ENCODE measurements at places on chromosomes 6 and 20.

- no peak for DNase-seq
Observed at GRCh38 chr6:87645080-87645479, 55.1 kb downstream of the ORC3 start.

GRCh38 chr6:84137989-84138575 lies 89.4 kb downstream of the CEP162 start:
- DNase-seq = no peak

GRCh38 chr6:10528158-10528981 lies 7.2 kb downstream of the GCNT2 start:
- DNase-seq = no peak

DNA sequence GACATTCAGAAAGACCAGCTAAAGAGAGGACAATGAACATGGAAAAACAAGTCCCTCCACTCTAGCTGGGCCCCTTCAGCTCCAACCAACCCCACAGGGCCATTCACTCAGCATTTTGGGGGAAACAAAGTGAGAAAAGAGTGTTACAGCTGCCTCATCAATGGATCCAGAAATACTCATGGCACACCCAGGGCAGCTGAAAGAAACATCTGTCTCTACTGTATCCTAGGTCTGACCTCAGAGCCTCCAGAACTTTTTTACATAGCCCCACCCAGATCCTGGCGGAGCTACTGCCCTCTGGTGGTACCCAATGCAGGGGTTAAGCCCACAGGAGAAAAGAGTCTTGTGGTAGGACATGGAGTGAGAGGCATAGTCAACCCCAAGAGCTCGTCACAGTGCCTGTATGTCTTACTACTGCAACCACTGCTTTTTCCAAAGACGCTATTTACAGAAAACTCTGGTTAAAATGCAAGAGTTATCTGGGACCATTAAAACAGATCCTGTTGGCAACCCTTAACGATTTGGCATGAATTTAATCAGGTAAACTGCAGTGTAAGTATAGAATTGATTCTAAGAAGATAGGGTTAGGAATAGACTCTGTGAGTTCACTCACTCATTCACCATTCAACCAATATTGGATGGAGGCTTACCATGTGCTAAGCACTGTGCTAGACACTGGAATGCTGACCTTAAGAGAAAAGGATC lies 37.4 kb upstream of the FAM83C start:
- DNase-seq = no peak

GRCh38 chr20:41776421-41776820 lies 158.2 kb upstream of the CHD6 start:
- no peak for DNase-seq

- no peak for DNase-seq
Observed at GRCh38 chr6:40395066-40395697, 192.0 kb downstream of the LRFN2 start.

DNA sequence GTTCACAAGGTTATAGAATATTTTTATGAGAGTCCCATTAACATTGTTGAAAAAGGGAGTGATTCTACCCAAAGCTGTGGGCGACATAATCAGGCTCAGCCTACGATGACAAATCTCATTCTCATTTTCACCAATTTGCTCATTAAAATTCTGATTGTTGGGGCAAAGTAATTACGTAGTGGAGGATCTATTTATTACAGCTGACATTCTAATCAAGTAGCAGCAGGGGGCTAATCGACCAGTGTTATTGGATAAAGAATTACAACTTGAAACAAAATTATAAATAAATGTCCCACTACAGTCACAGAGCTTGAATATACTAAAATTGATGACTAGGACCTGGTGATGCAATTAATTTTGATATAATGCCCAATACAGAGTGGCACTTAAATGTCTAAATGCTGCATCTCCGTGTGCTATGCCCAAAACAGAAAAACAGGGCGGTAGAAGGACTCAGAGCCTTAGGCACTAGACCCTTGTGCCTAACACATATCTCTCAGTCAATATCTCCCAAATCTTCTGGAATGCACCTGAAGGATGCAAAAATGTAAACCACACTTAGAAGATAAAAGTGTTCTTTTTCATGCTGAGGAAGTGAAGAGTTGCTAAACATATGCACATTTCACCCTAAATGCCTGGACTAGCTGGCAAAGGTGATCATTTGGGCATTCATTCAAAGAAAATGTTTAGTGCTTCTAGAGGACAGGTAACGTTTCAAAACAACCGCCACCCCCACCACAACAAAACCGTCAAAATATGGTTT lies 88.3 kb downstream of the CD24 start:
- no peak for DNase-seq

- DNase-seq = no peak
Observed at GRCh38 chr20:41454250-41454649, 87.6 kb upstream of the EMILIN3 start.
